Dermis blood vessel endothelial cell (primary cell): ENCODE measurements at places on chromosomes 11 and 22. TPM values are rescaled to one million over a fixed set of nuclear protein-coding genes. Genes with fewer than 3 reads are reported as not detected.

- peak; percentile 54 for DNase-seq
Observed at GRCh38 chr11:102367364-102367763, 20.4 kb downstream of the BIRC2 start.

DNA sequence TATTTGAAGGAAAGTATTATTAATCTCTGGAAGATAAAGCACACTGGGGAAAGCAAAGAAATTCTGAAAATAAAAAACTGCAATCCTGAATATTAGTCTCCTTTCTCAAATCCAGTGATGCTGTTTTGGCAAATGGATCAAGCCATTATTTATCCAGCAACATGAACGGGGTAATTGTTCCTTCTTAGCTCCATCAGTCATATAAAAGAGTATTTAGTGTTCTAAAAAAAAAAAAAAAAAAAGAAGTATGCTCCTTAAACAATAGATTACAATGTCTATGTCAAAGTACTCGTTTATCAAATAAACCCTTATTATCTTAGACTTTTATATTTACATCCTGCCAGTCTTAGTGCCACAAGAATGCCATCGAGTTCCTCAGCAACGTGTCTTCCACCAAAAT, 1.3 kb downstream of the RDX start:
- DNase-seq = no peak

- no peak for DNase-seq
Observed at GRCh38 chr11:2944530-2944929, 15.3 kb upstream of the PHLDA2 start.

DNA sequence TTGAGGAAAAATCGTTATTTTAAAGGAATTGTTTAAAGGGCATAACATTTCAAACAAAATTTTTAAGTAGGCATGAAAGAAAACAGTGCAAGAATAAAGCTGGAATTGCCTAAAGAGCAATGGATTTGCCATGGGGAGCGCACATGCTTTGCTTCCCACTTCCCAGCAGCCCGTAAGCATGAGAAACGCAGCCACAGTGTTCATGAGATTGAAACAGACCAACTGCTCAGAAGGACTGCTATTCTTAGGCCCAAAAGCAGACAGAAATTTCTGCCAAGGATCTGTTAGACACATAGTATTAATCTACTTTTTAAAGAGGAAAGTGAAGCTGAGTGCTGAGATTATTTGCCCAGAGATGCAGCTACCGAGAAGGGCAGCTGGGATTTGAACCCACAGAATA, 34.2 kb upstream of the TSKU start:
- DNase-seq = no peak

GRCh38 chr11:131481971-131482370, 111.6 kb downstream of the NTM start:
- no peak for DNase-seq

- DNase-seq = no peak
Observed at GRCh38 chr11:68649851-68650555, 34.3 kb upstream of the GAL start.

DNA sequence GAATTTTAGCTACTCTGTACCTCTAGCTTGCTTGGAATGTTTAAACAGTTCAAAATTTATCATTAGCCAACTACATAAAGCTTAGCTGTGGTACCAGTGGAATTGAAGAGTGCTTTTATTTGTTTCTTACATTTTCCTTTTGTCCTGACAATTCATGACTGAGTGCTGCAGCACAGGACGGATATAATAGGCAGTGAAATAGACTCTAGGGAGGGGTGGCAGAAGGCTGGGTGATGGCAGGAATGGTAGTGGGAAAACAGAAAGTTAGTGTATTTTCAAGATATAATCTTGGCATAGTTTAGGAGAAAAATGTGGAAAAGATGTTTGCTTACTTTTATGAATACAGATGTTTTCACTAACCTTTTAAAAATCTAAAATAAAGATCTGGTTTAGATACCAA, 31.1 kb upstream of the ARHGAP32 start:
- DNase-seq = no peak

GRCh38 chr11:3971756-3972404, 116.4 kb downstream of the STIM1 start:
- DNase-seq = peak; percentile 7

DNA sequence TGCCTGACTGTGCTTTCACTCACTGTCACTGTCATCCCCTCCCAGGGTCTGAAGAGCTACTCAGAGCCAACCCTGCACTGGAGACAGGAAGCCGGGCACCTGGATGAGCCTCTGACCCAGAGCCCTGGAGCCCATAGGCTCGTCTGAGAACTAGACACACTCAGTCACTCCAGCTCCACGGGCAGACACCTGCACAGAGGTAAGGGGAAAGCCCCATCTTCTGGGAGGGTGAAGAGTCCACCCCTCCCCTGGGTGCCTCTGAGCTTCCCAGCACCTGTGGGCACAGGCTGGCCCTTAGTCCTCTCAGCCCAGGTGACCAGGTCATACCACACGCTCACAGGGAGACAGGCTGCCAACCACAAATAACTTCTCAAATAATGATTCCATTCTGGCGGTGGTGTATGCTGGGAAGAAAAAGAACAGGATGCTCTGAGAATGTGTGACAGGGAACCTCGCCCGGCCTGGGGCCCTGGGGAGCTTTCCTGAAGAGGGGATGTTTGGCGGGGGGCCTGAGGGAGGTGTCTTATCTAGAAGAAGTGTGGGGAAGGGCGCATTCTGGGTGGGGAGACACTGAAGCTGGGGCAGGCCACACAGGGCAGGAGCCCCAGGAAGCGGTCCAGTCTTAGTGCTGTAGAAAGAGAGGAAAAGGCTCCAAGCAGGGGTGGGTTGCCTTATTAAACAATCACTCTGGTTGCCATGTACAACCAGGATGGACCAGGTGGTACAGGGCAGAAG, 5.3 kb downstream of the CCDC157 start:
- DNase-seq = no peak

DNA sequence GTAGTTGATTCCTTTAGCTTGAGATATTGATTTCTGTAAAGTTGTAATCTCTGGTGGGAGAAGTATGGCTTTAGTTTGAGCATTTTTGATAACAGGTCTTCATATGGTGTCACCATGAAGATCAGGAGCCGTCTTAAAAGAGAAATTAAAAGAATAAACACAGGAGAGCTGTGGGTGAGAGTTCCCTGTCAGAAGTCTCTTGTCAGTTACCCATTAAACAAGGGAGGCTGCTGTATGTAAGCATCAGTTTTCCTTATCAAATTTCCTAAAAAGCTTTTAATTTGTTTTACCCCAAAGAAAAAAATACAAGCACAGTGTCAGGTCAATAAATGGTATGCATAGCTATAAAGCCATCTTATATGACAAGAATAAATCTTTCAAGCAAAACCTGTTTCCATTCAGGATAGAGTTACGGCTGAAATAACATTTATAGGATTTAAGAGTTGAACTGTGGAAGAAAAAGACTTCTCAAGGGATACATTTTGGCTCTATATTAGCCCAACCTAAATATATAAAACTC, 767.5 kb downstream of the JRKL start:
- DNase-seq = no peak

DNA sequence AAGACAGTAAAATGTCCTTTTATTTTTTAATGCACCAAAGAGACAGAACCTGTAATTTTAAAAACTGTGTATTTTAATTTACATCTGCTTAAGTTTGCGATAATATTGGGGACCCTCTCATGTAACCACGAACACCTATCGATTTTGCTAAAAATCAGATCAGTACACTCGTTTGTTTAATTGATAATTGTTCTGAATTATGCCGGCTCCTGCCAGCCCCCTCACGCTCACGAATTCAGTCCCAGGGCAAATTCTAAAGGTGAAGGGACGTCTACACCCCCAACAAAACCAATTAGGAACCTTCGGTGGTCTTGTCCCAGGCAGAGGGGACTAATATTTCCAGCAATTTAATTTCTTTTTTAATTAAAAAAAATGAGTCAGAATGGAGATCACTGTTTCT, 1.1 kb upstream of the CCND1 start:
- DNase-seq = no peak

DNA sequence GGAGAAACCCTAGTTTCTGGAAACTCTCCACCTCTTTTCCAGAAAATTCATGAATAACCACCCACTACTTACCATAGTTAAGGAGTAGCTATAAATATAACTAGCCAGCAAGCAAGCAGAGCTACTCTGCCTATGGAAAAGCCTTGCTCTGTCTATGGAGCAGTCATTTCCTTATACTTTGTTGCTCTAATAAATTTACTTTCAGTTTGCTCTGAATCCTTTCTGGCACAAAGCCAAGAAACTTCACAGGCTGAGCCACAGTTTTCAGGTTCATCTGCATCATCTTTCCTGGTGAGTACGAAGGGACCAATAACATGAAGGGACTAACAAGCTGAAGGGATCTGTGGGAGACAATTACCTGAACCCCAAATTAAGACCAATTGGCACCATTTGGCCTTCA, 4.6 kb downstream of the OR4C45 start:
- DNase-seq = no peak

GRCh38 chr11:95608093-95608492, 181.5 kb downstream of the FAM76B start:
- no peak for DNase-seq

- DNase-seq = no peak
Observed at GRCh38 chr22:20595461-20595860, 88.1 kb downstream of the MED15 start.

DNA sequence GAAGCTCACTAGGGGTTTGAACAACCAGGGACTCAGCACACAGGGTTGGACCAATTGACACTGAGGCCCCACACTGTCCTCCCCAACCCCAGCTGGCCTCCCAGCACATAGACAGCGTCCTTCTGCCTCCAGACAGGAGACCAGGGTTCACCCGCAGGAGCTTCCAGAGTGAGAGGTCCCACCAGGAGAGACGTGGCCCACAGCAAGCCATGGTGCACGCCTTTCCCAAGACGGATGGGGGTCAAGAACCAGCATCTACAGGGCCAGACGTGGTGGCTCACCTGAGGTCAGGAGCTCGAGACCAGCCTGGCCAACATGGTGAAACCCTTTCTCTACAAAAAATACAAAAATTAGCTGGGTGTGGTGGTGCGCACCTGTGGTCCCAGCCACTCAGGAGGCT, 12.1 kb upstream of the SIGIRR start:
- no peak for DNase-seq

- no peak for DNase-seq
Observed at GRCh38 chr11:125916683-125917347, 12.5 kb downstream of the DDX25 start.

- no peak for DNase-seq
Observed at GRCh38 chr11:109847621-109848020, 245.6 kb upstream of the ZC3H12C start.

- DNase-seq = peak; percentile 83
Observed at GRCh38 chr11:33942954-33943353, 51.1 kb upstream of the LMO2 start.

GRCh38 chr11:45906965-45907611, at the start of gene FREY1:
Gene FREY1 (minus strand): TSS chr11:45907271. CDS start chr11:45907245, 26 bp downstream.
- DNase-seq = no peak

GRCh38 chr11:28815110-28815509, 706.9 kb downstream of the METTL15 start:
- DNase-seq = no peak

Gene ZNF202
- 6.1 and 10.2 TPM in 2 replicates for total RNA-seq

Gene CCDC73
- 0.09 TPM in 1 of 2 replicates, not detected in the other for total RNA-seq

Gene MS4A15
- not detected in 2 replicates for total RNA-seq
